ENCODE measurements at places on chromosomes 5 and 9. TPM values are rescaled to one million over a fixed set of nuclear protein-coding genes. Genes with fewer than 3 reads are reported as not detected.

Gene TRPM6
- 0.38 TPM for total RNA-seq

Gene HSPB3
- not detected for total RNA-seq

Gene PLAC8L1
- 0.29 TPM for total RNA-seq

Gene LAMC3
- total RNA-seq, result under 0.01 TPM

Gene PCSK1
- 2.3 TPM for total RNA-seq

Gene ROR2
- not detected for total RNA-seq

Gene ENTPD8
- total RNA-seq, result 0.33 TPM

Gene CRB2
- not detected for total RNA-seq

Gene ZFR
- 74.5 TPM for total RNA-seq

Gene ERGIC1
- total RNA-seq, result 139 TPM

Gene CA9
- total RNA-seq, result not detected

Gene NPDC1
- total RNA-seq, result 64.7 TPM
